ENCODE measurements at places on chromosomes 4 and X.

DNA sequence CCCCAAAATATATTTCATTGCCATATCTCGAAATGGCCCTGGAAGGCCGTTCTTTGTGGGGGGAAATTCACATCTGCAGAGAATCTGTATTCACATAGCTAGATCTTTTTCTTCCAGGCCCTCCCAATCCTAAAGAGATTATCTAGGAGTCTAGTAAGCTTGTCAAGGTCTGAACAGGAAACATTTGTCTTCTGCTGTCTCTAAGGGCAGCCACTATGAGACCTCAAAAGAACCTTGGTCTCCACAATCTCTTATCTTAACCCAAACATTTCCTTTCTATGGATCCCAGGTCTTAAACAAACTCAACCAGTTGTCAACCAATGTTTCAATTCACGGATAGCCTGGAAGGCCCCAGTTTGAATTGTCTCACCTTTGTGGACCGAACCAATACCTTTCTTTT lies 45.0 kb downstream of the CRLF2 start:
- DNase-seq = no peak

DNA sequence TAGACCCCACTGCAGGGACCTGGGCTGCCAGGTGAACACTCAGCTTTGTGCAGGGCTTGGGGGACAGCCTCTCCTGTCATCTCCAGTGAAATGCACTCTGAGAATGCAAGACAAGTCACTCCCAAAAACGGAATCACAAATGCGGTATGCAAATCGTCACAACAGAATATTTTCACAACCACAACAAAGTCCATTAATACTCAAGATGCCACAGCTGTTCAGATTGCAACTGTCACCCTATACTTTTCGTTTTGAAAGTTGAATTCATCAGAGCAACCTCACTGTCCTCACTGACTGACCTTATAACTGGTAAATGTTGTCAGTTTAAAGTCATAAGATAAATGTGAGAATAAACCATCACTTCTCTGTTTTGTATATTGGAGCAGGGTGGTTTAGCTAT lies 16.6 kb downstream of the JAKMIP1 start:
- no peak for DNase-seq

GRCh38 chr4:150256841-150257730 lies 178.8 kb downstream of the DCLK2 start:
- no peak for DNase-seq

DNA sequence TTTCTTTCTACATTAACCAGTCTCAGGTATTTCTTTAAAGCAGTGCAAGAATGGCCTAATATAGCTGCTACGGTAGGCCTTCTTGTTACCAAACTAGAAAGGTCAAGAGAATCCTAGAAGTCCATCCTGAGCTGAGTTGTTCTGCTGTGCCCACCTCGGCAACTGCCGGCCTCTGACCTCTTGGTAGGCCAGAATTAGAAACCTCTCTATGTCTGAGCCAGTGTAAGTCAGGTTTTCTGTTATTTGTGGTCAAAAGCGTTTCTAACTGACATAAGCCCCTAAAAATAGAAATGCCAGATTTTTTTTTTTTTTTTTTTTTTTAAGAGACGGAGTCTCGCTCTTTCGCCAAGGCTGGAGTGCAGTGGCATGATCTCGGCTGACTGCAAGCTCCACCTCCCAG lies 43.1 kb downstream of the SOWAHB start:
- DNase-seq = no peak

DNA sequence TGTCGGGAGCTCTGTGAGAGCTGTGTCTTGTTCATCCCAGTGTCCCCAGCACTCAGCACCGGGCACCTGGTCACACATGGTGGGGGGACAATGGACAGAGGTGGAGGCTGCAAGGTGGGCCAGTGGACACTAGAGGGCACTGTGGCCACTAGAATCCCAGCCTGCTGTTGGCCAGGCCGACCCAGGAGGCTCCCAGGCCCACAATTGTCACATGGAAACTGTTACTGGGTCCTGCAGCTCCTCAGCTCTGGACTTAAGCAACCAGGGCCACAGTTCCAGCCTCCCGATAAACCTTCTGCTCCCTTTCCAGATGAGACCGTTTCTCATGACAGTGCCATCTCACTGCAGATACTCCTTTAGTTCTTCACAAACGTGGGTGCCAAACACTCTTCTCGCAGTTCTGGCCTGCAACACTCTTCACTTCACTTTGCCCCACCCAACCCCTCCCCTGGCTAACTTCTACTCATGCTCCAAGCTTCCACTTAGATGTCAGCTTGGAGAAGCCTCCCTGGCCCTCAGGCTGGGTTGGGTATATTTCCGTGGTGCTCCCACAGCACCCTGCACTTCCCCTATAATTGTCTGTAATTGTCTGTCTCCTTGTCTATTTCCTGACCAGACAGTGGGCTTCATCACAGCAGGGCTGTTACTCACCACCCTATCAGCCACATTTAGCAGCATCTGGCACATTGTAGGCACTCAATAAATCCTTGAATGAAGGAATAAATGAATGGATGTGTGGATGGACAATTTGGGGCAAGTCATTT lies 3.5 kb upstream of the IQSEC2 start:
- DNase-seq = peak; percentile 5

GRCh38 chr4:4330794-4331193 lies 40.7 kb downstream of the ZBTB49 start:
- no peak for DNase-seq

DNA sequence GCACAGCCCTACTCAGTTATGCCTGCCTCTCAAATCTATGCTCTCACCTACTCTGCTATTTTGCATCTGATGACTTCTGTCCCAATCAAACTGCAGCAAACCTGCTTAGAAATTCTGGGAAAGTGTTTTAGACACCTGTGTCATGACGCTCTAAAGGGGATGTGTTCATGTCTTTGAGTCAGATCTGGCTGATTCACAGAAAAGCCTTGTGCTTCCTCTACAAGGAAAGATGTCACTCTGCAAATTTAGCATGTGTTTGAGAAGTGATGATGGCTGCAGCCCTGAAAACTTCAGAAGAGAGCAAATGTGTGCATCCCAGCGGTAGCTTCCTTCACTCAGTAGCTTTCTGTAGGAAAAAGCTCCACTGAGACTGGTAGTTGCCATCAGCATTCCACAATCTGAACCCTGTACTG lies 235.4 kb downstream of the MGST2 start:
- DNase-seq = no peak

DNA sequence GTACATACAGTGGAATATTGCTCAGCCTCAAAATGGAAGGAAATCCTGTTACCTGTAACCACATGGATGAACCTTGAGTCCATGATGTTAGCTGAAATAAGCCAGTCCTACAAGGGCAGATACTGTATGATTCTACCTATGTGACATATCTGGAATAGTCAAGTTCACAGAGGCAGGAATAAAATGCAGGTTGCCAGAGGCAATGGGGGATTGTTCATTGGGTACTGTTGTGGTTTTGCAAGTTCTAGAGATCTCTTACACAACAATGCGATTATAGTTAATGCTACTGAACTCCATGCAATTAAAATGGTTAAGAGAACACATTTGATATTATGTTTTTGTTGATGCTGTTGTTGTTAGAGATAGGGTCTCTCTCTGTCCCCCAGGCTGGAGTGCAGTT lies 74.6 kb downstream of the SHROOM2 start:
- DNase-seq = no peak

DNA sequence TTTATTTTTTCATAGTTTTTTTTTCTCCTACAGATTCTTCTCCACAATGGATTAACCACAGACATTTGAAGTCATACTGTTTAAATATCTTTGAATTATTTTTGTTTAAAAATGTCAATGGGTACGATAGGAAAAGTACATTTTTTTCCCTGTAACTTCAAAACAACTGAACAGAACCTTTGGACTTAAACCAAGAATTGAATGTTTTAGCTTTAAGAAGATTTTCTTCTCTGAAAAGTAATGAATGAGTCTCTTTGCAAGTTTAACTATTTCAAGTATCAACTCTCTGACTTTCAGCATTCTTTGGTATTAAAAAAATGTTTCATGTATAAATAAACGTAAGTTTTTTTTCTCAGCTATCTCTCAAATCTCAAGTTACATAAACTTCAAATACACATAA lies 364.3 kb downstream of the FBXO8 start:
- DNase-seq = no peak

GRCh38 chr4:48943387-48943786 lies 36.8 kb upstream of the OCIAD2 start:
- no peak for DNase-seq

DNA sequence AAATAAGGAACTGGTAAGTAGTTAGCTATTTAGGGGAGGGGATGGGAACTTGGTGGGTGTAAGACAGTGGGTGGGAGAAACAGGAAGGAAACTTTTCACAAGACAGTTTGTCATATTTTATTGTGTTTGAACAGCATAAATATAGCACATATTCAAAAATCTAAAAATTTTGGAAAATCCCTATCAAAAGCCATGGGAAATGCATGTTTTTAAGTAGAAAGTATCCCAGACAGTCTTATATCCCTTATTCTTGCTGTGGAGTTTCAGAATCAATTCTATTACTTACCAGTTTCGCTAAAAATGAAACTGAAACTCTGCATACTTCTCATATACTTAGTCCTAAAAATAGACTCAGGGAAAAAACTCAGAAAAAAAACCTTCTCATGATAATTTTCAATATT lies 22.3 kb upstream of the RASGEF1B start:
- no peak for DNase-seq

DNA sequence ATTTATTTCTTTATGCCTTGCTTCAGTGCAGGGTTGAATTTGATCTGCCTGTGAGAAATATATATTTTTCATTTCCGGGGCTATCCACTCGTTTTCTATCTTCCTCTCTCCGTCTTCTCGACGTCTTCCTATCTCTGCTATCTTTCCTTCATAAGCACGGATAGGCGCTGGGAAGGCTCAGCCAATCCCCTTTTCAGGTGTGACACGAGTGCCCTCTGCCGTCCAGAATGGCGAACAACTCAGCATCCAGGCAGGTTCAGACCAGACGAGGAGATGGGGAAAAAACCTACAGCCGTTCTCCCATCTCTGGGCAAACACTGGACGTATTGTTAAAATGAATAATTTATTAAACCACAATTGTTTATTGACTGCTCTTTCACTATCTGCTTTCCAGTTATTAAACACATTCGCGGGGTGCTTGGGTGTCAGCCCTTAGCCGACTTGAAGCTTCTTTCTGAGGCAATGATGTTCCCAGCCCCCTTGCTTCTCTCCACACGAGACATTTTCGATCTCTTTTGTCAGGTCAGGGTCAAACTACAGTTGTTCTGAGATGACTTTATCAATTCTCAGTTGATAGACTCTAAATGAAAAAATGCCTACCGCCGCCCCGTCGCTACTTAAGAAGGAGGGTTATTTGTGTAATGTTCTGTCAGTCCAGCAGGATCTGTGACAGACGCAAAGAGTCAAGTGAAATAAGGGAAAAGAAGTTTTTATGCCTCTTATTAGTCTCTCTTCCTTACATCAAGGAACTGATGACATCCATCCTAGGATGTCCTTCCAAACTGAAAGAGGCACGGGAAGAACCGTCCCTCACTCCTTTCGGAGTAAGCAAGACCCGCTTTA lies 96.3 kb upstream of the NOCT start:
- DNase-seq = peak; percentile 4

GRCh38 chr4:145609481-145610427 lies 9.4 kb upstream of the MMAA start:
- DNase-seq = no peak

GRCh38 chrX:106955004-106955772 lies 35.0 kb downstream of the CLDN2 start:
- no peak for DNase-seq

DNA sequence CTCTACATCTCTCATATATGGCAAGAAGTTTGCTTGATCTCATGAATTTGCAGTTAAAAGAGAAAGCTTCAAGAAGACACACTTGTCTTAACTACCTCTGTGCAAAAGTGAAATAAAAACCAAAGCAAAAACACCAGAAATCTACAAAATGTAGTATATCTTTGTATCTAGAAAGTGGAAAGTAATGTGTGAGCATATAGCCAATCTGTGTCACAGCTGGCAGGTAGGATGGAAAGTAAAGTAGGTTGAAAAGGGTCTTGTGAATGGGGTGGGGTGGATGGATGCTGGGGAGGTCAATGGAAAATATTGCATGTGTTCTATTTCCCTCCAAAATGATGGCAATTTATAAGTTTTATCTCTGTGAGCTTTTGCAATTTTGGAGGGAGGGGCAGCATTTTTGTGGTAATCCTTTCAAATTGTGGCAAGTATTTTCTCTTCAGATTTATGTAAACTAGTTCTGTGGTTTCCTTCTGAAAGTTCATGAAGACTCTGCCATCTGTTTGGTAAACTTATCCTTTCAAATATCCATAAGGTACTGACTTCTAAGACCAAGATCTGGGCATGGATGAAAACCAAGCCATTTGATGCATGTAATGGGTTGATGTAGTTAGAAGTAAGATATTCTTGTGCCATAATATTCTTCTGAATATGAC lies 215.9 kb upstream of the GIMD1 start:
- DNase-seq = no peak

Data from GM18507 (cell line).